Right ventricle myocardium superior (tissue), 1 donor: ENCODE measurements at places on chromosomes 1 and 21. TPM values are rescaled to one million over a fixed set of nuclear protein-coding genes. Genes with fewer than 3 reads are reported as not detected.

GRCh38 chr1:172378109-172378760 lies 42.2 kb upstream of the C1orf105 start:
- no peak for DNase-seq

GRCh38 chr1:208154679-208155642 lies 89.2 kb downstream of the PLXNA2 start:
- peak; percentile 54 for DNase-seq

GRCh38 chr21:46551636-46552241 lies 53.1 kb downstream of the S100B start:
- peak; percentile 59 for DNase-seq

DNA sequence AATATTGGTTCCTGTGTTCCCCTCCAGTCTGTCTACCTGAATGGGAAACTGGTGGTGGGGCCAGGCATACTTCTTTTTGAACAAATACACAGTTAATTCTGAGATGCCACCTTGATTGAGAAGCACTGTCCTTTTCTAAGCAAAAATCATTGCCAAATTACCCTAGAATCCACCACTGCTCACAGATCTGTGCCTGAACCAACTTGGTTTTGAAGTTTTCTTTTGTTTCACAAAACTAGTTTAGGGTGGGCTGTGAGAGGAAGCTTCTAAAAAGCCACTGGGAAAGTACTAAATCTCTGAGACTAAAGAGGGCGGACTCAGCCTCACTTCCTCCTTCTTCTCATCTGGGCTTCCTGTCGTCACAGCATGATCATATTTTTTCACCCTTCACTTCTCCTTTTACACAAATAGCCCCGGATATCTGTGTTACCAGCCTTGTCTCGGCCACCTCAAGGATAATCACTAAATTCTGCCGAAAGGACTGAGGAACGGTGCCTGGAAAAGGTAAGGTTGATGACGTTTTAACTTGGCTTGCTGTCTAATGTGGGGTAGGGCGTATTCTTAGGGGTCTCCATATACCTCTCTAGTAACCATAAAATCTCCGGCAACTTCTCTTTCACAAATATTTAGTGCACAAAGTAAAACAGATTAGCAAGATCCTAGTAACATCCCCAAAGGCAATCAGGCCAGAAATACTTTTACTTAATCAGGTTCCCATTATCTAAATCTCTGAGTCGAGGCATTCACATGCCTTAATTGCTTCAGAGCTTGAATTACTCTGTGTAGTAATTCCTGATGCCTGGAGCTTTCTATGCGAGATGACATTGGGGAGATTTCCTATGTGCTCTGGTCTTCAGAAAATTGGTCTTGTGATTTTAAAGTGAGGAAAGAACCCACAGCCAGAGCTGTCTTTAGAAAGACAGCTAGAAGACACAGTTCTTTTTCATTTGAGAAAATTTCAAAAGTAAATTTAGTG lies at the start of gene CD53:
TSS of gene CD53 (plus strand) at position 404 of the 976 bp plus-strand sequence. CDS start 18,261 bp downstream, outside the sequence.
- DNase-seq = no peak

DNA sequence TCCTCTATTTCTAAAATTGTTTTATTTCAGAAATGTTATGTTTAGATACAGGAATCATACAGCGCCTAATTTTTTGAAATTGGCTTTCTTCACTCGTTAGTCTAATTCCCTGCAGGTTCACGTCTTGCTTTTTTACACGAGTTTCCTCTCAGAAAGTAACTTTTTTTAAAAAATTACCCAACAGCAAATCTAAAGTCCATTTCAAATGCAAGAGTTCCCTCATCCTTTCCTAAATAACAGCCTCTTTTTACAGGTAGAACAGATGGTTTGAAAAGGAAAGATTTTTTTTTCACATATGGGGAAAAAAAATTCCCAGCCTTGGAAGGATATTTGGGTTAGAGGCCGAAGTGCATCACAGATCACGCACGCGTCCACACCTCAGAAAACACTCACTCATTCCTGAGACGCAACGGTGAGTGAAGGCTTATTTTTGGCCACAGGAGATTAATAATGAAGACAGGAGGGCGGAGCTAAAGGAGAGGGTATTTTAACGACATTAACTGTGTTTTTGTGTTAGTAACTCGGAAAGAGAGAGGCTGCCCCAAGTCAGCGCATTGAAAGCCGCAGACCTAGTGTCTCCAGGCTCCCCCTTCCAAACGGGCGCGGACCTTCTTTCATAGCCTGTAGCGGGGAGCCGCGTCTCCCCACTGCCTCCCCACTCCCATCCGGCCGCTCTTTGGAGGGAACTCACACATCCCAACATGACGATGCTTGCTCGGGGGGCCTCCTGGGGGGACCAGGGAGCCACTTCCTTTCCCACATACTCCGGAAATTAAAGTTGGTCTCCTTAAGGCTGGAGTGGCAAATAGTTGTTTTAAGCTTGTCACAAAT lies 969 bp upstream of the RIPK4 start:
- no peak for DNase-seq

GRCh38 chr1:29521811-29522580 lies 285.7 kb downstream of the PTPRU start:
- no peak for DNase-seq

DNA sequence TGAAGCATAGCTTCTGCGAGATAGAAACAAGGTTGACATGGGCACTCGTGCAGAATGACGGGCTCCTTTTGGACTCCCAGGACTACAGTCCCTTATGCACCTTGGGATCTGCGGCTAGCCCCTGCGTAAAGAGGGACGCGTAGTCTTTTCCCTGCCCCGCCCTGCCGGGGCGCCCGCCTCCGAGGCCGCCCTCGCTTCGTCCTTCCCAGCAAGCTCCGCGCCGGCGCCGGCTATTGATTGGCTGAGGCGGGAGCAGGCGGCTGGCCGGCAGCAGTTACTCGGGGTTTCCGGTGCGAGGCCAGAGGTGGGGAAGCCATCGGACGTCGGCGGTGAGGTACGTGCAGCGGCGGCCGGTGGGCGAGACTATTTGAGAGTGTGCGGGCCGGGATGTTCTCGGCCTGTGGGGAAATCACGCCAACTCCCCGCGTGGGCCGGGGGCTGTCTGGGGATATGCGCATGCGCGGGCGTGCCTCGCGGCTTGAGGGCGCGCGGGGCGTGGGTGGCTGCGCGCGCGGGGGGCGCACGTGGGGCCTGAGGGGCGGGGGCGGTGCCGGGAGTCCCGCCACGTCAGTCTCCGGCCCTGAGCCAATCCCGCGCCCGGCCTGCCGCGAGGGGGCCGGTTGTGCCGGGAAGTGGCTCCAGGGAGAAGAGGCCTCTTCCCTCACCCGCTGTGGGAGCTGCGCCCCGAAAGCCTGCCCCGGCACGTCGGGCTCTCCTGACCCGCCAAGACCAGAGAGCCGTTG lies at the start of gene TXLNA:
TSS of gene TXLNA (plus strand) at position 233 of the 743 bp plus-strand sequence. CDS start 671 bp downstream, outside the sequence.
- DNase-seq = peak; percentile 98

DNA sequence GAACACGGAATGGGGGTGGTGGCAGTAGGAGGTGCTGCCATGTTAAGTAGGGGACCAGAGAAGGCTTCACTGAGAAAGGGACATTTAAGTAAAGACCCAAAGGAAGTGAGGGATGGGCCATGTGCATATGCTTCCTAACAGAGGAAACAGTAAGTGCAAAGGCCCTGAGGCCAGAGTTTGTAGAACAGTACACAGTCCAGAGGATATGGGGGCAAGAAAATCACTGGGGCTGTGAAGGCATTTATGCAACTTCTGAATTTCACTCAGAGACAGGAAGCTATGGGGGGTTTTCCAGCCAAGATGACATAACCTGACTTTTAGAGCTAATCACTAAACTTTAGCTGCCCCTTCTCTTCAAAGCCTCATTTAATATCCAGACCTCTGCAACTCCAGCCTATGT lies 202.5 kb upstream of the EDN2 start:
- DNase-seq = no peak

Gene OR10Z1
- total RNA-seq = not detected

Gene ATAD3C
- total RNA-seq = 0.94 TPM

Gene GABPA
- 15.5 TPM for total RNA-seq

Gene DPM3
- total RNA-seq = 49.4 TPM

- no peak for DNase-seq
These were observed at the start of gene CLEC20A for GRCh38 chr1:178496410-178497135. Gene CLEC20A, minus strand, starts transcription at chr1:178496964. Its CDS starts 25 bp downstream, at chr1:178496939.

DNA sequence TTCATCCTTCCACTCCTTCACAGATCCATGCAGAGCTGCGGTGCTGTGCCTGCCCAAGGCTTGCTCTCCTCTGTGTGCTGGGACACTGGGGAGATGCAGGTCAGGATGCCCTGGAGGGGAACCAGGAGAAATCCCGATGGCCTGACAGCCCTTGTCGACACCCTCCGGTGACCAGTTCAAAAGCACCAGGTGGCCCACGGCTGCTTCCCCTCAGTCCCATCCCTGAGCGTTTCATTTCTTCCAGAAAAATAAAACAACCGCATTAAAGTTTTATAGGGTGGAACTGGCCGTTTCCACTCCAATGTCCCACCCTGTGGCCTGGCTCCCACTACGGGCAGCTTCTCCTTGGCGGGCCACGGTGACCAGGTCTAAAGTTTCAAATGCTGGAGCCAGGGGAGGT lies 48.3 kb downstream of the SLC66A1 start:
- peak; percentile 24 for DNase-seq

DNA sequence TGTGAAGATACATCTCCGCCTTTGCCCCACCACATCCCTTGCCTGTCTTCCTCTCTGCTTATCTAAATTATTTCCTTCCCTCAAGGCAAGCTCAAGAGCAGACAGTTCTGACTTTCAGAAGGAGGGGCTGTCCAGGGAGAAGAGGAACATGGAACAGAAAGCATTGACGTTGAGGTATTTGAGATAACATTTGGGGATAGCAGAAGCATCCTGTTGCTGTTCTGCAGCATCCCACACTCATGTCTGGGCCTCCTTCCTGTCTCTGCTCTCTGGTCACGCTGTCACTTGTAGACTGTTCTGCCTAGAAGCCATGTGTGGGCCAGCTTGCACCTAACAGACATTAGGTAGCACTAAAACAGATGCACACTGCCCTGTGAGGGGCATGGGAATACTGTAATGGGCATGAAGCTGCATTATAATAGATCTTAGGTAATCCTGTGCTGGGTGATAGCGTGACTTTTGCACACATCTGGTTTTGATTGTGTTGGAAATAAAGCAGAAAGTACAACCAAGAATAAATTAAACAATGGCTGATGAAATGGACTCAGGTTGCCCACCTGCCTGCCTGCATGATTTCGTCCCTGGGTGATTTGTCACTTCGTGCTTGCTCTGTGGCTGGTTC lies 660 bp upstream of the RD3 start:
- no peak for DNase-seq

Gene SYT11
- total RNA-seq = 7.0 TPM

Gene BECN2
- total RNA-seq = not detected

Gene C1orf87
- total RNA-seq = not detected

- DNase-seq = no peak
These were observed 17.7 kb upstream of the FRRS1 start for GRCh38 chr1:99784143-99784542.

GRCh38 chr21:34984356-34985058 lies 64.6 kb downstream of the RUNX1 start:
- DNase-seq = no peak
